ENCODE measurements at places on chromosomes 12 and 14.

DNA sequence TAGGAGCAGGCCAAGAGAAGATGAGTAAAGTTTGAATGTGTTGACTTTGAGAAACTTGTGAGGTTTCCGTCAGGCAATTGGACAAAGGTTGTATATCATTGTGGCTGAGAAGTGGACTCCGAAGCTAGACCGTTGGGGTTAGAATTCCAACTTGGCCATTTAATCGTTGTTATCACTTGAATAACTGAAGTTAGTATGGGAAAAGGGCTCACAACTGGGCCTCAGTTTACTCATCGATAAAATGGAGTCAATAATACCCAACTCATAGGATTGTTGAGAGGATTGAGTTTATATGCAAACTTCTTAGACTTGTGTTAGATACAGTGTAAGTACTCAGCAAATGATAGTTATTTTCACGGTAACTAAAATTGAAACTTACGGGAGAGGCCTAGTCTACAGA, 846 bp downstream of the SLIRP start:
- no peak for DNase-seq

DNA sequence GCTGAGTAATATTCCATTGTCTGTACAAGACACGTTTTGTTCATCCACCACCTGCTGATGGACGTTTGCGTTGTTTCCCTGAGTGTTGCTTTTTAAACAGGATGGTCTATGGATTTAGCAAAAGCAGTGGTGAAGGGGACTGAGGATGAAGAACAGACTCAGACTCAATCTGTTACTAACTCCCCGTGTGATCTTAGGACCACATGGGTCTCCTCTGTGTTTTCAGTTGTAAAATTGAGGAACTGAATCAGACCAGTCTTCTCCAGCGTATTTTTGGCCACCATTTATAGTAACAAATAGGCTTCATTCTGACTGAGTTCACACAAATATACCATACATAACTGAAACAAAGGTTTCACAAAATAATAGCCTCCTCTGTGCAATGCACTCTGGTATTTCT, 85.6 kb downstream of the FOXN3 start:
- no peak for DNase-seq

- DNase-seq = no peak
Measured at GRCh38 chr14:99609245-99610170, 5.5 kb upstream of the CCDC85C start.

DNA sequence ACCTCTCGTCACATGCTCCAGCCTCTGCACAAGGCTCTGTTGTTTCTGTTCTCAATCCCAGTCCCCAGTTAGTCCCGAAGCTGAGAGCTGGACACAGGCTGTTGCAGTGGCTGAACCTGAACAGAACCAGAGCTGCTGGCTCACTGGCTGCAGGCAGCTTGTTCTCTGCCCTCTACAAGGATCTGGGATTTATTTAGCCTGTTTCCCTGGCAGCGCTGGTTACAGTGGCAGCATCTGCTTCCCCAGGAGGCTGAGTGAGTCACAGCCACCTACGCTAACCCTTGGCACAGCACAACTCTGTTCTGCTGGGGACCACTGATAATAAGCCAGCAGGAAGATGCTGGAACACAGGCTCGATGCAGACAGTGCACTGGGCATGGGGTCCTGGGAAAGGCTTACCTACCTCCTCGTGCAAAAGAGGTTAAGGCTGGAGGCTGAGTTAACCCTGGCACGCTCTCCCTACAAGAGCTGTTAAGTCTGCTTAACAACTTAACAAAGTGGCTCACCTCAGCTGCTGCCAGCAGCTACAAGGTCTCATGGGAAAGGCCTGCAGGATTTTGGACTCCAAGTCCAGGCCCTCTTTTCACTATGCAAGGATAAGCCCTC, 299.6 kb downstream of the PCNX1 start:
- no peak for DNase-seq

- DNase-seq = no peak
Measured at GRCh38 chr12:1436981-1437380, 157.4 kb downstream of the FBXL14 start.

DNA sequence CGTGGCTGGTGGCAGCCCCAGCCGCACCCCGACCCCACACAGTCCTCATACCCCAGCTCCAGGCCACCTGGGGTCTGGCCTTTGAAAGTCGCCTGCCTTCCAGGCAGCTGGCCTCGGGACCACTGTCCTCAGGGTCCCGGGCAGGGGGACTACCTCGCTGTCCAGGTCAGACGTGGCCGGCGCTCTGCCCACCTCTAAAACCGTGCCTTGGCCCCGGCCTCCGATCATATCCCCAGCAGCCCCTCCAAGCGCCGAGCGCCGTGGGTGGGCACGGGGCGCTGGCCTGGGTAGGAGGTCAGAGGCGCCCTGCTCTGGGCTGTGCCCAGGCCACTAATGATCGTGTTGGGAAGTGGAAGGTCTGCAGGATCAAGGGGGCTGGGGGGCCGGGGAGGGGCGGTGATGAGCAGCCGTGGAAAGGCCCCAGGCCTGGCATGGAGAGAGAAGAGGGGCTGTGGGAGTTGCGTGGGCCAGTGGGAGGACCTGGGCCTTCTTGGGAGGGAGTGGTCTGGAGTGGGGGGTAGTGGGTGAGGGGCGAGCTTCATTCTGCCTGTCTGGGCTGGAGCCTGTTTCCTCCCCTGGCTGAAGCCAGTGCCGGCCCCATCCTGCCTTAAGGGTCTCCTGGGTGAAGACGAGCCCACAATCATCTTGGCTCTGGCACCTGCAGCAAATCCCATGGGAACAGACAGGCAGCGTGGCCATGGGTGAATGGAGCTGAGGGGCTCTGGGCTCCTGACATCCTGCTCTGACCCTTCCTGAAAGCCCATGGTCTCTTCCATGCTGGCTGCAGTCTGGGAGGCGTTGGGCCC, 4.9 kb downstream of the TMEM121 start:
- DNase-seq = no peak

DNA sequence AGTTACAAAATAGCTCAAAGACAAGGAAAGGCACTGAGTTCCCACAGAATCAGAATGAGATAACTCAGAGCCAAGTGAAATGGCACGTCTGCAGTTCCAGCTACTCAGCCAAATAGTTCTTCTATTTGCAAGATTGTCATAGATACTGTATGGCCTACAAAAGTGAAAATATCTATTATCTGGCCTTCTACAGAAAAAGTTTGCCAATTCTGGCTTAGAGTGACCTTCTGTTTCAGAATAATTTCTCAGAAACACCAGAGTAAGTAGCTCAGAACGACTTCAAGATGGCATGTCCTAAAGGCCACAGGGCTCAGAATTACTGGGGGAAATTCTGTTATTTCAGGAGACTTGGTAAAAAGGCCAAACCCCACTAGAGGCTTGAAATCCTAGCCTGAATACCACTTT, 10.7 kb upstream of the RTRAF start:
- DNase-seq = no peak

DNA sequence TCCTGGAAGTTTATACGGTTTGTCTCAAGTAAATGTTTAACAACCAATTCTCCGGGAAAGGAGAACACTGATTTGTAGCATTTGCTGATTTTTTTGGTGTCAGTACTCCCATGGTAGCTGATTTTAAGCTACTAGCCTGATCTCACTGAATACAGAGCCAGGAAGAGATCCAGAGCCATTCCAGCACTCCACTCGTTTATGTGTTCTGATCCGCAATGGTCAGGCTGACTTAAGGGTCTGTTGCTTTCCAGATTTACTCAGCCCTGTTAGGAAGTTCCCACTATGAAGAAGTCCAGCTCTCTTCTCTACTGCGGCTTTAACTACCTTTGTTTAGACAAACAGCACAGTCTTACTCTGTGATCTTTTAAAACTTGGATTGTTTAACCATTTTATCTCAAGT, 38.0 kb upstream of the NID2 start:
- DNase-seq = no peak

All from DND-41 (cell line).